ENCODE measurements at places on chromosomes 7 and 10.

- no peak for DNase-seq
Observed at GRCh38 chr10:92757066-92757710, 67.4 kb downstream of the HHEX start.

- no peak for DNase-seq
Observed at GRCh38 chr10:126369125-126369710, 19.1 kb downstream of the ADAM12 start.

- no peak for DNase-seq
Observed at GRCh38 chr7:157019718-157020451, 9.4 kb upstream of the MNX1 start.

GRCh38 chr7:45579391-45579801, 5.2 kb downstream of the ADCY1 start:
- no peak for DNase-seq

Measured in activated CD4-positive, alpha-beta T cell treated with anti-CD3 and anti-CD28 coated beads, Interleukin-10, Interleukin-2, amounts not matched to agents 100 ng/mL and 50 ng/mL, durations not matched to agents 16 hours and 8 hours (primary cell).